ENCODE measurements at places on chromosomes 13 and 19. TPM values are rescaled to one million over a fixed set of nuclear protein-coding genes. Genes with fewer than 3 reads are reported as not detected.

DNA sequence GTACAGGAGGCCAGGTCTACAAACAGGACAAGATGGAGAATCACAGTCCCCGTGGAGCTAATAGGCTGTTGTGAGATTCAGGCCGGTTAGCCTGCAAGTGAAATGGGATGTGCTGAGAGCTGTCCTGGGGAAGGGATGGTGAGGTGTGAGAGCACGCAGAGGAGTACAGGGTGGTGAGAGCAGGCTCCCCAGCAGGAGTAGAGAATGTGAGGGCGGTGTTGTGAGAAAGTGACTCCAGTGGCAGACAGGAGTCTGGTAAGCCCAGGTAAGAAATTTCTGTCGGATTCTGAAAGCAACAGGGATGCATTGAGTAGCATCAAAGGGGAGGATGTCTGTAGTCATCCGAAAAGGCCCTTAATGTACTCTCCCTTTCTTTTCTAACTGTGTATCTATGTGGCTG is 50.7 kb upstream of the GPR183 start:
- peaks cover 6% of the 10 kb centered on the region for H3K4me1 ChIP-seq
- H3K27ac ChIP-seq = no peak overlapping the region
- no peak for DNase-seq
- H3K4me3 ChIP-seq = no peak overlapping the region
- H3K36me3 ChIP-seq = peaks cover 47% of the 10 kb centered on the region

DNA sequence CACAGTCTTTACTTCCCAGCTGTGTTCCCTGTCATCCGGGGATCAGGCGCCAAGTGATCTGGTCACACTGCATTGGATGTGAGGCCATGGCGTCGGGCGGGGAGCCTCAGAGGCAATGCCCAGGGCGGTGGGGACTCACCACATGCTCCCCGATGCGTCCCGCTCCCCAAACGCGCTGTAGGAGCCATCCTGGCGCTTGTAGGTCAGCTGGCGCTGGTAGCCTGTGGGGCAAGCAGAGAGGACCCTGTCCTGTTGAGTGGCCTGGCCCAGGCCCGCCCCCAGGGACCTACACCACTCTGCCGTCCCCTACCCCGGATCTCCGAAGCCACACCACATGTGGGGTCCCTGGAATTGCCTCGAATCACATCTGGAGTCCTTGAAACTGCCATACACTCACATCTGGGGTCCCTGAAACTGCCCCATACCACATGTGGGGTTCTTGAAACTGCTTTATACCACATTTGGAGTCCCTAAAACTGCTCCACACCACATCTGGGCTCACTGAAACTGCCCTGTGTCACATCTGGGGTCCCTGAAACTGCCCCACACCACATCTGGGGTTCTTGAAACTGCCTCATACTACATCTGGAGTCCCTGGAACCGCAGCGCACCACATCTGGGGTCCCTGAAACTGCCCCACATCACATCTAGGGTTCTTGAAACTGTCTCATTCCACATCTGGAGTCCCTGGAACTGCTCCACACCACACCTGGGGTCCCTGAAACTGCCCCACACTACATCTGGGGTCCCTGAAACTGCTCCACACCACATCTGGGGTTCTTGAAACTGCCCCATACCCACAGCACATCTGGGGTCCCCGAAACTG is 33.2 kb downstream of the F2RL3 start:
- H3K4me1 ChIP-seq = no peaks in the 10 kb centered on the region
- no peak overlapping the region for H3K4me3 ChIP-seq
- no peak overlapping the region for H3K27ac ChIP-seq
- H3K27me3 ChIP-seq = no peaks in the 10 kb centered on the region
- no peak for DNase-seq
- no peaks in the 10 kb centered on the region for H3K36me3 ChIP-seq

DNA sequence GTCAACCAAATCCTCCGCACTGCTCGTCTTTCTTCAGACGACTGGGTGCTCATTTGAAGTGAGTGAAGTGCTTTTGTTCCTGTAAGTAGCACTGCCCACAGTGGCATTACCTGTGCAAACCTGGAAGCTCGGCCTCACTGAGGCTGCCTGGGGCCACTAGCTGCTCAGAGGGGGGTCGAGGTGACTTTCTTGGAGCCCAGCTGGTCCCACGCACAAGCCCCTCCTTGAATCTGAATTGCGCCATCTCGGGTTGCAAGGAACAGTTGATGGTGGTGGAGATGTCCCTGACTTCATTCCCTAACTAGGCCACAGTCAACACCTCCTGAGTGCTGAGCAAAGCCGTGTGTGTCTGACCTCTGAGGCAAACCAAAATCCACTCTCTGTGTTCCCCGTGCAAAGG is 79.3 kb upstream of the GPR183 start:
- no peaks in the 10 kb centered on the region for H3K27me3 ChIP-seq
- H3K36me3 ChIP-seq = peaks cover 22% of the 10 kb centered on the region
- H3K27ac ChIP-seq = no peak overlapping the region

GRCh38 chr13:110291286-110291685 is 15.7 kb downstream of the COL4A1 start:
- no peak overlapping the region for H3K4me3 ChIP-seq
- DNase-seq = no peak
- no peak overlapping the region for H3K27ac ChIP-seq
- H3K4me1 ChIP-seq = peaks cover 38% of the 10 kb centered on the region
- peaks cover 32% of the 10 kb centered on the region for H3K36me3 ChIP-seq
- H3K27me3 ChIP-seq = no peaks in the 10 kb centered on the region

DNA sequence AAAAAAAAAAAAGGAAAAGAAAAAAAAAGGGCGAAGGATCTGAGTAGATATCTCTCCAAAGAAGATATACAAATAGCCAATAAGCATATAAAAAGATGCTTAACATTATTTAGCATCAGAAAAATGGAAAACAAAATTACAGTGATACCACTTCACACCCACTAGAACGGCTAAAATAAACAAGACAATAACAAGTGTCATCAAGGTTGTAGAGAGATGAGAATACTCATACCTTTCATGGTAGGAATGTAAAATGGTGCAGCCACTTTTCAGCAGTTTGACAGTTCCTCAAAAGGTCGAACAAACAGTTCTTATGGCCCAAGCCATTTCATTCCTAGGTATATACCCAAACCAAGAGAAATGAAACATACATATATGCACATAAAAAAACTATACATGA is 33.5 kb downstream of the FOXO1 start:
- H3K27me3 ChIP-seq = no peaks in the 10 kb centered on the region
- H3K36me3 ChIP-seq = no peaks in the 10 kb centered on the region
- no peak overlapping the region for H3K27ac ChIP-seq
- no peak overlapping the region for H3K4me3 ChIP-seq
- no peaks in the 10 kb centered on the region for H3K4me1 ChIP-seq

- no peaks in the 10 kb centered on the region for H3K27me3 ChIP-seq
- H3K4me3 ChIP-seq = no peak overlapping the region
- no peaks in the 10 kb centered on the region for H3K4me1 ChIP-seq
- no peak overlapping the region for H3K27ac ChIP-seq
Measured at GRCh38 chr13:113258321-113259054, 38.6 kb upstream of the LAMP1 start.

DNA sequence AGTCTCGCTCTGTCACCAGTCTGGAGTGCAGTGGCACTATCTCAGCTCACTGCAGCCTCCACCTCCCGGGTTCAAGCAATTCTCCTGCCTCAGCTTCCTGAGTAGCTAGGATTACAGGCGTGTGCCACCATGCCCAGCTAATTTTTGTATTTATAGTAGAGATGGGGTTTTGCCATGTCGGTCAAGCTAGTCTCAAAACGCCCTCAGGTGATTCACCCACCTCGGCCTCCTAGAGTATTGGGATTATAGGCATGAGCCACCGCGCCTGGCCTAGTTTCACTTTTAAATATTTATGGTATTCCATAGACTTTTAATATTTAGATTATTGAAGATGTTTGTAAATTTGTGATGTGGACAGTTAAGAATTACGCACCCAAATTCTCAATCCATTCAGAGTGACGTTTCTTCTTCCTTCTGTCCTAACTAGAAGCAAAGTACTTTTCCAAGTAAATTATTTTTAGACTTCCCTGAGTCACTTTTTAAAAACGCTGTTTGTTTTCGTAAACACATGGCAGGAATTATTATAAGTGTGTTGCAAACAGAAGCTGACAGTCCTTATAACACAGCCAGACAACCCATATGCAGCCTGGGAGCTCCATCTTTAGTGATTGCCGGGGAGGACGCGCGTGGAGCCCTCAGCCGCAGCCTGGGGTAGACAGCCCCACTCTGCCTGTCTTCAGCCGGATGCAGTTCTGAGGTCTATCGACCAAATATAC is 131.7 kb downstream of the ATP11A start:
- no peak overlapping the region for H3K27ac ChIP-seq
- no peak for DNase-seq
- no peaks in the 10 kb centered on the region for H3K27me3 ChIP-seq
- H3K4me3 ChIP-seq = no peak overlapping the region
- H3K4me1 ChIP-seq = no peaks in the 10 kb centered on the region

Gene KLC3
- polyA plus RNA-seq = 0.23 TPM

Gene ZNF667
- polyA plus RNA-seq = 11.2 TPM

DNA sequence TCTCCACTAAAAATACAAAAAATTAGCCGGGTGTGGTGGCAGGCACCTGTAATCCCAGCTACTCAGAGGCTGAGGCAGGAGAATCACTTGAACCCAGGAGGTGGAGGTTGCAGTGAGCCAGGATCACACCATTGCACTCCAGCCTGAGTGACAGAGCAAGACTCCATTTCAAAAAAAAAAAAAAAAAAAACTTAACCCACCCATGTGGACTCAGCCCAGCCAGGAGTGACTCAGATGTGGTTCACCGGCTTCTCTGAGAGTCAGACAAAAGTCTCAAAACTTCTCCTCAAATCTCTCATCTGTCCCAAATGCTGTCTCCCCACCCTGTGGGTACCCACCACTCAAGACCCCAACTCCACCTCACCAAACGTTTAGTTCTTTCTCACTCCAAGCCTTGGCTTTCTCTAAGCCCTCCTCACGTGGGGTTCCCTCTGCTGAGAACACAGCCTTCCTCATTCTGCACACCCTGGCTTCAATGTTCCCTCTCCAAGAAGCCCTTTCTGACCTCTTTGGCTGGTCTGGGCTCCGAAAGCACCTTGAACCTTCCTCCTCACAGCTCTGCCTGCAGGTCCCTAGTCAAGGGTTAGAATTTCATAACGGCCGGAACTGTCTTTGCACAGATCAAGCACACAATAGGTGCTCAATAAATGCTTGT is 11.1 kb upstream of the RAB3A start:
- H3K4me3 ChIP-seq = no peak overlapping the region
- DNase-seq = no peak
- H3K36me3 ChIP-seq = no peaks in the 10 kb centered on the region
- no peaks in the 10 kb centered on the region for H3K4me1 ChIP-seq

Gene CHST8
- polyA plus RNA-seq = 0.35 TPM

DNA sequence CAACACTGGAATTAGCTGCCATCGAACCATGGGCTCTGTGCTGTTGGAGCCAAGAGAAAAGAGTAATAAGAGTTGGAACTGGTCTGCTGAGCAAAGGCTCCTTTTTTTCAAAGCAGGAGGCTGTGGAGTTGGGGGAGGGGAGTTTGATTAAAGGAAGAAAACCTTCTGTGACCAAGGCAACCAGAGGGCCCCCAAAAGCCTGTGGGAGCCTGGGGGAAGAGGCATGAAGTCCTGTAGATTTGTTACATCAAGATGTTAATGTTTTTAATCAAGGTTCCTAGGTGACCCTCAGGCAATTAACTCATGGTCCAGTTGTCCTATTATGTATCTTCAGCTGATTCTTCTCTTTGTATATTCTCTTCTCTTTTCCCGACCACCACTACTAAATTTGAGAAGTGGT is 403.9 kb downstream of the NDFIP2 start:
- H3K27ac ChIP-seq = no peak overlapping the region
- H3K4me3 ChIP-seq = no peak overlapping the region
- no peaks in the 10 kb centered on the region for H3K27me3 ChIP-seq
- no peak for DNase-seq
- H3K4me1 ChIP-seq = no peaks in the 10 kb centered on the region

GRCh38 chr13:79361299-79361698 is 44.8 kb downstream of the RBM26 start:
- H3K27ac ChIP-seq = no peak overlapping the region
- peaks cover 25% of the 10 kb centered on the region for H3K36me3 ChIP-seq
- DNase-seq = no peak
- H3K4me1 ChIP-seq = no peaks in the 10 kb centered on the region

DNA sequence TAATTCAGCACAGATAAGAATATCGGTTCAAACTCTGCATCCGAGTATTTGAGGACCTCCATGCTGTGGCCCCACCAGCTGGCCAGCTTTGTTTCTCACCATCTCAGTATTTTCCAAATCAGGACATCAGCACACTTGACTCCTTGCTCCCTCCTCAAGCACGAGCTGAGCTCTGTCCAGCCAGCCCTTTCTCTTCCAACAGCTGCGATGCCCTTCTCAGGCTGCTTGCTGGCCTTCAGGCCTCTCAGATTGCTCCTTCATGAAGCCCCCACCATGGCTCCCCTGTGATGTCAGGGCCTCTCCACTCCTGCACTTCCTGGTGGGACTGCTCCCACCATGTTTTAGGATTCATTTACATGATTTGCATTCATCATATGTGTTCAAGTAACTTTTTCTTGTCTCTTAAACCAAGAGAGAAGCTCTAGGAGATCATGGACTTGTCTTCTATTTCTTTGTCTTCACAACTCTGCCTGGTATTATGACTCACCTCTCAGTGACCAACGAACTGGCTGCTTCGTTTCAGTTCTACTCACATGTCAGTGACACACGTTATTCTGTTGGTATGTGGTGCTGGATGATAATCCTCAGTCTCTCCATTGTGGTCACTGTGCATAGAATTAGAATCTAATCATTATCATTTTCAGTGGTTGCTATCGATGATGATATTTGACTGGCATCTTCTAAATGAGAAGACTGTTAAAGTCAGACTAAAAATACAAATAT is 471.7 kb downstream of the EFNB2 start:
- H3K27me3 ChIP-seq = no peaks in the 10 kb centered on the region
- H3K4me1 ChIP-seq = no peaks in the 10 kb centered on the region
- no peak overlapping the region for H3K4me3 ChIP-seq
- H3K27ac ChIP-seq = no peak overlapping the region
- DNase-seq = no peak

DNA sequence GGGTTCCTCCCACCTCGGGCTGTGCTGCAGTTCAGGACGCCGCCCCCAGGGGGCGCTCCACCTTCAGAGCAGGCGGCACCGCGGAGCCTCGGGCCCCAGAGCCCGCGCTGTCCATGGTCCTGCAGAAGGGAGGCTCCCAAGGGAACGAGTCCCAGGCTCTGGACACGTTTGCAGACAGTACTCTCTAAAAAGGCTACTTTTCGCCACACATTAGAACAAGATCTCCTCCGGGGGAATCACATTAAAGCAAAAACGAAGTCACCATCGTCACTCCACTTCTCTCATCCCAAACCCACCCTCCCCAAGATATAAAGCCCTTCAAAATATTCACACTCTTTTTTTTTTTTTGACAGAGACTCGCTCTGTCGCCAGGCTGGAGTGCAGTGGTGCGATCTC is 4.6 kb upstream of the SIGLEC10 start:
- peaks cover 3% of the 10 kb centered on the region for H3K27me3 ChIP-seq
- H3K36me3 ChIP-seq = no peaks in the 10 kb centered on the region
- no peak overlapping the region for H3K27ac ChIP-seq

Gene KLK10
- 0.12 TPM for polyA plus RNA-seq

All from muscle of leg (tissue), 16 donors.